IPS DF 19.7 (cell line): ENCODE measurements at places on chromosomes 2 and 18.

DNA sequence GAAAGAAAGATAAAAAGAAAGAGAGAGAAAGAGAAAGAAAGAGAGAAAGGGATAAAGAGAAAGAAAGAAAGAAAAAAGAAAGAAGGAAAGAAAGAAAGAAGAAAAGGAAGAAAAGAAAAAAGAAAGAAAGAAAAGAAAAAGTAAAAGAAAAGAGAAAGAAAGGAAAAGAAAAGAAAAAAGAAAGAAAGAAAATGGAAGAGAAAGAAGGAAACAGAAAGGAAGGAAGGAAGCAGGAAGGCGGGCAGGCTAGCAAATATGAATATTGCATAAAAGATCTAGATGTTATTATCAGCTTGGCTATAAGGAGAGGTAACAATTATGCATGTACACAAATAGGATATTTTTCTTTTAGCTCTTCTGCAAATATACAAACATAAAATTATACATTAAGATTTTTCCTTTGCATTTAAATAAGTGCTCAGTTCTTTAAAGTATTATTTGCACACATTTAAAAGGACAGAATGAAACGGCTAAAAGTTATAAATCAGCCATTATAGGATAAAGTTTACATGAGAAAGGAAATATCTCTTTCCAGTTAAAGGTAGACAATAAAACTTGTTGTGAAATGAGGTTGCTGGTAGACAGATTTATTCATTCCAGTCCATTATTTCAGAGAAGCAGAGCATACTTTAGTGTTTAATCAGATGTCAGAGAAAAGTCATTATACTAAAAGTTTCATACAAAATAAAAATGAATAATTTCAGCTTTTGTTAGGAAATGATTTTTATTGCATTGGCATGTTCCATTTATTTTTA, 511.4 kb downstream of the KCNJ3 start:
- DNase-seq: no peak

GRCh38 chr2:169001116-169001815, 29.9 kb downstream of the ABCB11 start:
- no peak for DNase-seq

DNA sequence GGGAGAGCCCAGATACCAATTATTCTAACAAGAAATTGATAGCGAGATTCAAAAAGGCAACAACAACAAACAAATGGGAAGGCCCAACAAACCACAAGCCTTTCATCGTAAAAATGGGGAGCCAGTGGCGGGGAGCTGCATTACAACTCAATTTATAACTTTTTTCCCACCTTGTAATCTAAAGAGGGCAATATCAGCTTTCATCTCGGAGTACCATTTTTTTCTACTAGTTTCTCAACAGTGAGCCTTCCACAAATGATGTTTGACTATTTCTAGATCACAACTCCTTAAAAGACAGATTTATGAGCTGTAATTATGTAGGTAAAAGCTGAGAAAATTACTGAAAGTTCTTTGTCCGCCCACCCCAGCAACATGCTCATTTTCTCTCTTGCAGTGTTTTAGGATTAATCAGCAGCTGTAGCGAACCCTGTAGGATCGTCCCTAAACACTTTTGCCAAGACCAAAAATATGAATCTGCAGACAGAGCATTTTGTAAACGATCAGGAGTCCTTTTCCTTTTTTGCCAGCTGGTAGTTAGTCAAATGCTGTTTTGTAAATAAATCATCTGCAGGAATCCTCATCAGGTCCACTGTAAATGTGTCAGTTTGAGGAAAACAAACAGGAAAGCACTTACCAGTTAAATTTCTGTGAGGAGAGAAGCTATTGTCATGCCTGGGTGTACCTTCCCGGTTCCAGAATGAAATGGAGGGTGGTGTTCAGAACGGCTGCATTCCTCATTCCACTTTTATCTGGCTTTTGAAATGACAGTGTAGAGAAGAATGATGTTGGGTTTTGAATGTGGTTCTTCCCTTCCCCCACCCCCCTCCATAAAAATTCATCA, 53.2 kb downstream of the EEF1B2 start:
- DNase-seq: no peak

GRCh38 chr18:22935431-22935830, 2.3 kb downstream of the RBBP8 start:
- no peak for DNase-seq

DNA sequence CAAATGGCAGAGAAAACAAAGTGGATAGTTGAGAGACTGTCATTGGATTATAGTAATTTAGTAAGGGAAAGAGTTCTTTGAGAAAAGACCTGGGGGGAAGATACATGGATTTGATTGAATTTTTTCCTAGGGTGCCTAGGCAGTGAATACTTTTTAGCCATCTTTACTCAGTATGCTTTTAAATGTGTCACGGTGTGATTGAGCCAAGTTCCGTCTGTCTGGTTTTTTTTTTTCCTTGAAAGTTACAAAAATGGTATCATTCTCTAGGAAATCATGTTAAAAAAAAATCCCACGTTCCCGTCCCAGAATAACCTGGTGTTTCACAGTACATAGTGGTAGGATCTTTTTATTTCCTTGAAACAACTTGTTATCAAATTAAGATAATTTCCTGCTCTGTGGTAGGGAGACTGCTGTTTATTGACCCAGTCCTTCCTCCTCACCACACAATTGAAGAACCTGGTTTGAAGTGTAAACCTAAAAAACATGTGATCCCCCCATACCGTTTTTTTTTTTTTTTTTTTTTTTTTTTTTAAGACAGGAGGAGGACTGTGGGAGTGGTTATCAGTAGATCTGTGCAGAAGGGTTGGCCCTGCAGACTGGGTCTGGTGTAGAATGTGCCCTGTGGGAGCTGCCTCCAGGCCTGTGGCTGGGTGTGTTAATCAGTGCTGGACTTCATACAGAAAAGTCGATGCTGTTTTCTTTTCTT, 55.1 kb downstream of the DGKD start:
- DNase-seq: no peak

DNA sequence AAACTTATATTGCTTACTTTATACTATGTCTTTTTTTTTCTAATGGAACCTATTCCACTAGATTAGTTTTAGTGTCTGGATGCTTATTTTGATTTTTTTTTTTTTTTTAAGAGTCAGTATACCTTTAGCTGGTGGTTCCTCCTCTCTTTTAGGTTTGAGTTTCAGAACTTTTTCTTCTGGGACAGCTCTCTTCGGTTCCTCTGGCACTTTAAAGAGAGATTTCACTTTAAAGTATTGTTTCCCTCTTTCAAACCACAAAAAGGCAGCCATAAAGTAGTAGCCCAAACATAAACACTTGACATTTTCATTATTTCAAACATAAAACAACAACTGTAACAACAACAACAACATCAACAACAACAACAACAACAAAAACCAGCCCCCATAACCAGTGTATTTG, 123.3 kb downstream of the TTN start:
- DNase-seq: no peak

DNA sequence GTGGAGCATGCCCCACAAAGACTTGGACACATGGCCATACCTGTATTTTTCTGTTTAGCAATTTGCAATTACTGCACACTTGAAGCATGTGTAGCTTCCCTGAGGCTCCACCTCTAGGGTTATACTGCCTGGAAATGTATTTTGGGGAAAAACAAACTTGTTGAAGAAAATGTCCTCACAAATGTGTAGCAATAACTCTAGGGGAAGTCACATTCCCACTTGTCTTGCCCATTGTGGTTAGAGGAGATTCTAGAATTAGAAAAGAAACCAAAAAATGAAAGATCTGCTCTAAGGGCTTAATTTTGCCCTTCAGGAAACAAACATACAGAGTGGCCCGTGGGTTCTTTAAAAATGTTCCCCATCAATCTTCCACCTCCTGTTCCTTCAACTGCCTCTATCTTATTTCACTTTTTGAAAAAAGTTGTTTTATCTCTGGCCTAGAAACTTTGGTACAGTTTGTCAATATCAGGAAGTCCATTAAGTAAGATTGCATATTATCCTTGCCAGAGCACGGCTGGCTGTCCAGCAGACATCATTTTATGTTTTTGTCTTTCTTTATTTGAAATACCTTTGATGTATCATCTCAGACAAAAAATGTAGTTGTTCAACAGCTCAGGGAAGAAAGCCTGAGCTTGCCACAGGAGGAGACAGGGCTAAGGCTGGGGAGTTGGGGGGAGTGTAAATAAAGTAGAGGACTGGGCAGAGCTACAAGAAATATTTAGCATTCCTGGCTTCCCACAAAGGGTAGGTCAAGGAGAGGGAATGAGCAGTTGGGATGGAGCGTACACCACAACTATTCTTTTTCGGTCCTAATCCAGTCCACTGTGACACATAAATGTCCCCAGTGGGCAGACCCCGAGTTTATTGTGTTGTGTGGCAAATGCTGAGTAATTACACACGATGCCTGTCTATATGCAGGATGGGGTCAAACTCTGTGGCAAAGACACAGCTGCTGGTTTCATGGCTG, 96.8 kb upstream of the CDC42EP3 start:
- DNase-seq: no peak
